ENCODE measurements at places on chromosomes 13 and 19.

GRCh38 chr19:56284746-56285145 is 12.2 kb downstream of the EDDM13 start:
- DNase-seq: no peak

DNA sequence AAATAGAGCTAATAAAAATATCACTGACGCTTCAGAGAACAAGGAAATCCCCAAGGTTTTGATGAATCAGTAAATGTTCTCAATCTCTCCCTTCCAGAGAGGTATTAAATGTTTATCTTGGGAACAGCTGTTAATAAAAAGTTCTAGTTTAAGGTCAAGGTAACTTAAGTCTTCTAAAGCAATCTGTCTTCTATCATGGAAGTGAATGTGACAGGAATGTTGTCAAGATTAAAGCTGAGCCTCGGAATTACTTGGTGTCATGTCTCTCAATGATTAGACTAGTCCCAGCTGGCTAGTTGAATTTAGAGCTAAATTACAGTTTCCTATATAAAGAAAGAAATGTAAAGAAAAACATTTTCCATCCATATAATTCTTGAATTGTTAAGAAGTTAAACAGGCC is 23.4 kb downstream of the ESD start:
- DNase-seq: no peak

DNA sequence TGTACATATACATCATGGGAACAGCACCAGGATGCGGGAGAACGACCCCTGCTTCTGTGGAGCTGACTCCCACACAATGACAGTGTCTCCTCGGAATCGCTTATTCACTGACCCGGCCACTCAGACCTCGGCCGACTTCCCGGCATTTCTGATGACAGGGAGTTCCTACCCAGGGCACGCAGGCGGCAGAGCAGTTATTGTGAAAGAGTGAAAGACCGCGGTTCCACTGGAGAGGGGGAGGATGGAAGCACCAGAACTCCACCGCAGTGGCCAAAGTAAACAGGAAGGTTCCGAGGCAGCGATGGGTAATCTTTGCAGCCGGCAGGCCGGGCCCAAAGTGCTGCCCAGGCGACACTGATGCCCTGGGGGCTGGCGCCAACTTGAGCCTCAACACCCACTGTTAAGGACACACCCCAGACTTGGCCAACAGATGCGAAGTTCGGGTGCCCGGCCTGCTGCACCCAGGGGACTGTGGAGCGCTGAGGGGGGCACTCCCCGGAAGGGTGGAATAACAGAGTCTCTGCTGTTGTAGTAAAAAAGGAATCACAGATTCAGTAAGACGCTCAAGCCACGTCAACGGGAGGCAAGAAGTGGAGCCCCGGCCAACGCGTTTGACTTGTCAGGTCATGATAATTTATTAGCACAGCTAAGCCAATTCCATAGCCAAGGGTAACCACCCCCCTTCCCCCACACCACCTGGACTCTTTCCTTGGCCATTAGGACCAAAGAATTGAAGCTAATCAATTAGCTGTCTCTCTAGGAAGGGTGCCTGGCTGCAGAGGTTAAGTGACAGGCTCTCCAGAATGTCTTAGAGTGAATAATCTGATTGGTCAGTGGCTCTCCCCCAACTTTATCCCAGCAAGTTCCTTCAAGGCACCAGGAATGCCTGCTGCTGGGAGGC is 5.8 kb downstream of the MLLT1 start:
- DNase-seq: no peak

- DNase-seq: no peak
Measured at GRCh38 chr19:11626252-11626651, 29.0 kb downstream of the ZNF627 start.

- no peak for DNase-seq
Measured at GRCh38 chr19:22427960-22428913, 6.1 kb upstream of the ZNF98 start.

DNA sequence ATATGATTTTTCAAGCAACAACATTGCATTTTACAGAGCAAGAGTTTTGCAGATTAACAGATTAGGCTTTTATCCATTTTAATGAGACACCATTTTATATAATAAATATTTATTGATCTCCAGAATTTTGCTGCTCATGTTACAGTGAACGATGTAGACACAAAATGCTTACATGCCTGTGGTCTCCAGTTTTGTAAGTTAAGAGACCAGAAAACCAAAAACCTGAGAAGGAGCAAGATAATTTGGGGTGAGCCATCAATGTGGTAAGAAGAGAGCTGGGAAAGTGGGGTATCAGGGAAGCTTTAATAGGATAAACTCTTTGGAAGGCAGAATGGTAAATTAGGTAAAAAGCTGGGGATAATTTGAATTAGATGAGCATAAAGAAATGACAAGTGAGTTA is 2100.5 kb upstream of the PCDH20 start:
- no peak for DNase-seq

- no peak for DNase-seq
Measured at GRCh38 chr19:11034449-11035213, 54.6 kb upstream of the LDLR start.

- no peak for DNase-seq
Measured at GRCh38 chr19:55041627-55042343, 3.7 kb upstream of the GP6 start.

GRCh38 chr19:57935731-57936130 is 529 bp upstream of the ZNF418 start:
- DNase-seq: no peak

GRCh38 chr19:2768365-2769132 is 14.5 kb downstream of the SGTA start:
- no peak for DNase-seq

GRCh38 chr19:54297759-54298305 is 15.1 kb downstream of the LILRA5 start:
- DNase-seq: no peak

DNA sequence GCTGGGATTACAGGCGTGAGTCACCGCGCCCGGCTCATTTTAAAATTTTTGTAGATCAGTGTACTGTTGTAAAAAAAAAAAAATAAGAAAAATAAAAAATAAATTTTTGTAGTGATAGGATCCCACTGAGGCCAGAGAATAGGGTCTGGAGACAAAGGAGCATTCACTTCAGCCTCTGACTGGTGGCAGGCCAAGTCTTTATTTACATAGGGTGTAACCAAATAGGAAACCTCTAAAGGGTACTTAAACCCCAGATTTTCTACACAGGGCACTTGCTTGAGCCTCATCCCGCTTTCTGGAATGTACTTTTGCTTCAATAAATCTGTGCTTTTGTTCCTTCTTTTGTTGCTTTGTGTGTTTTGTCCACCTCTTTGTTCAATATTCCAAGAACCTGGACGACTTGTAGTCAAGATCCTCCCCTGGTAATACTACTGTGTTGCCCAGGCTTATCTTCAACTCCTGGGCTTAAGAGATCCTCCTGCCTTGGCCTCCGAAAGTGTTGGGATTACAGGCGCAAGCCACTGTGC is 2.1 kb upstream of the PDCD2L start:
- DNase-seq: no peak

Data from activated T-helper 9 cell treated with anti-CD3 and anti-CD28 coated beads, Interleukin-2, amount 50 U/mL, for 16 hours (primary cell).